Activated T-helper 1 cell treated with anti-CD3 and anti-CD28 coated beads, Interleukin-2, amount 50 U/mL, for 16 hours (primary cell): ENCODE measurements at places on chromosomes 12 and 14.

- no peak for DNase-seq
Observed at GRCh38 chr14:50714450-50715073, 46.5 kb upstream of the SAV1 start.

GRCh38 chr14:69093631-69094421 lies 59.1 kb downstream of the DCAF5 start:
- DNase-seq, result no peak

- DNase-seq, result no peak
Observed at GRCh38 chr12:52849511-52849910, 717 bp upstream of the KRT78 start.

- no peak for DNase-seq
Observed at GRCh38 chr12:42992826-42993225, 403.3 kb upstream of the PRICKLE1 start.

DNA sequence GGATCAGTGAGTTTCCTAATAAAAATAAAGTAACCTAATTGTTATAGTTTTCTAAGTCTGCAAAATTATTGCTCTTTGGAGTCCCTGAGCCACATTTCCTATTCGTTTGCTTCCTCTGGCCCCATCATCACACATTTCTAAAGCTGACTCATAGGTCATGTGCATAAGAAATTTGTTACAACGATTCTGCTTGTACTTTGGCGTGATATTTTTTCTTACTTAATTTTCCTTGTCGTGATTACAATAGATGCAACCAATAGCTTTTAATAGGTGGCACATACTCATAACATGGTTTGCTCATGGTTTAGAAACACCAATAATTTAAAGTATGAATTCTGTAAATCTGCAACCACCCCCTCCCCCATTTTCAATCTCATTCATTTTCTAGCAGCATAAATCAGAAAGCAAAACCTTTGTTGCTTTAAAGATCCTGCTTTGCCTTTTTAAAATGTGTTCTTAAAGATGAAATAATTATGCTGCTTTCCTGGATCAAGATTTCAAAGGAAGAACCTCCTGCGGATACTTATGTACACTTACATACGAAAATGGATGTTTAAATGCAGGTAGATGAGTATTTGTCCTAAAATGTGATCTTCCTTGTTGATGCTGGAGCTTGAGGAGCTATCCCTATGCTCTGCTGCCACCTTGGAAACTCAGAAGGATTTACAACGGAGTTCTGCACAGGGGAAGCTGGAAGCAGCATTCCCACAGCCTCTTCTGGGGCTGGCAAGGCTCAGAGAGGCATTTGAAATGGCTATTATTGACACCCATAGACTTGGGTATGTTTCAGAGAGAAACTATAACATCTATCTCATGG lies 1.7 kb upstream of the FLRT2 start:
- DNase-seq, result no peak

- DNase-seq, result no peak
Observed at GRCh38 chr14:100304825-100305323, 1.4 kb downstream of the SLC25A29 start.
